ENCODE measurements at places on chromosomes 5 and 9.

- no peak for DNase-seq
Observed at GRCh38 chr9:27227192-27227591, 69.8 kb downstream of the EQTN start.

GRCh38 chr9:12457237-12457636 is 235.9 kb upstream of the TYRP1 start:
- no peak for DNase-seq

- DNase-seq = no peak
Observed at GRCh38 chr5:43106290-43106638, 14.4 kb upstream of the ZNF131 start.

DNA sequence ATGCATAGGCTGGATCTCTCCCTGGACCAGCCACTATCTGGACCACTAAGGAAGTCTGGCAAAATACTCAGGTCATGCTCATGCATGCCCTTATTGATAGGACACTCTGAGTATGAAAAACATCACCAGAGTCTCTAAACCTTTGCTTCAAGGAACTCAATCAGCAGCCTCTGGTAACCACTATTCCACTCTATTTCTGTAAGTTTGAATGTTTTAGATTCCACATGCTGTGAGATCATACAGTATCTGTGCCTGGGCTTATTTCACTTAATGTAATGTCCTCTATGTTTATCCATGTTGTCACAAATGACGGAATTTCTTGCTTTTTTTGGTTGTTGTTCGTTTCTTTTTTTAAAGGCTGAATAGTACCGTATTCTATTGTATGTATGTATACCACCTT is 68.3 kb downstream of the TARS1 start:
- no peak for DNase-seq

GRCh38 chr5:38011668-38012188 is 171.9 kb upstream of the GDNF start:
- DNase-seq = no peak

DNA sequence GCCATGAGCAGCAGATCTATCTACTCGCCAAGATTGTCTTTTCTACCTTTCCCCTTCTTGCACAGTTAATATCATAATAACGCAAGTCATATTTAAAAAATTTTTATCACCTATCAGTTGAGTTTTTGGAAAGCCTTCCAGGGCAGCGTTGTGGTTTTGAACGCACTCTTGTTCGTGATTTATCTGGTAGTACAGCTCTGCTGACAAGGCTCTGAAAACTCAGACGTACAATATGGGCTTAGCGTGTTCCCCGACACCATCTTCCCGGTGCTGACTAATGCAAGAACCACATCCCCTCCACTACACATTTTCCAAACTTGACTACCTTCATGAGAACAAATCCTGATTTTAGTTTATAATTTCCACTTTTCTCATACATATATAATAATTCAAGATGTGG is 1.6 kb upstream of the NFIL3 start:
- DNase-seq = no peak

GRCh38 chr9:29556746-29557145 is 1983.5 kb upstream of the C9orf72 start:
- DNase-seq = no peak

- DNase-seq = no peak
Observed at GRCh38 chr5:54080831-54081230, 229.5 kb downstream of the ARL15 start.

DNA sequence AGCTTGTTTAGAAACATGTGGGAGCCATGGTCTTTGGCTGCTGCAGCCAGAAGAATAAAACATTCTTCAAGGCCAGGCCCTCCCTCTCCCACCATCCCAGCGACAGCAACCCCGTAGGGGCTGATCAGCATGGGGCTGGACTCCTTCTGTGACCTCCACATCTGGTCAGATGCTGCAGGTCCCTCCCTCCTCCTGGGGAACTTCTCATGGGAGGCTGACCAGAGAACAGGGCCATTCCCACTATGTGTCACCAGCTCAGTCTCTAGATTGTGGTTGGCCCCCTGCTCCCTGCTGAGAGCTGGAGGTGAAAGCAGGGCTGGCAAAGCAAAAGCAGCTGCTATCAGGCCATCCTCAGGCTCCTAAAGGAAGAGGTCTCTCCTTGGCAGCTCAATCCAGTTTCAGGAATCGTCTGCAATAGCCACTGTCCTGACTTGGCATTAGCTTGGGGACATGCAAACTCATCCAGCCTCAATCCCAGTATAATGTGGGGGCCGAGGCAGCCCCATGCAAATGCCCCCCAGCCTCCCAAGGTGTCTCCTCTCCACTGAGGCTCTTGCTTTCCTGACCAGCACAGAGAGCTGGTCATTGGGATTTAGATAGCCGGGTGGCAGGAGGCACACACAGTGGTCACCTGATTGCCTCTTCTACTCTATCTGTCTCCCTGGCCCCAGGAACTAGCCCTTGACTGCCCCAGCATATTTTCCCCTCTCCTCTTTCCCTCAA is 81.5 kb downstream of the NRG2 start:
- DNase-seq = no peak

- no peak for DNase-seq
Observed at GRCh38 chr5:90882448-90882847, 323.9 kb downstream of the ADGRV1 start.

- no peak for DNase-seq
Observed at GRCh38 chr5:53469946-53470687, 10.3 kb upstream of the FST start.

GRCh38 chr5:137845472-137845871 is 22.2 kb upstream of the MYOT start:
- DNase-seq = no peak

DNA sequence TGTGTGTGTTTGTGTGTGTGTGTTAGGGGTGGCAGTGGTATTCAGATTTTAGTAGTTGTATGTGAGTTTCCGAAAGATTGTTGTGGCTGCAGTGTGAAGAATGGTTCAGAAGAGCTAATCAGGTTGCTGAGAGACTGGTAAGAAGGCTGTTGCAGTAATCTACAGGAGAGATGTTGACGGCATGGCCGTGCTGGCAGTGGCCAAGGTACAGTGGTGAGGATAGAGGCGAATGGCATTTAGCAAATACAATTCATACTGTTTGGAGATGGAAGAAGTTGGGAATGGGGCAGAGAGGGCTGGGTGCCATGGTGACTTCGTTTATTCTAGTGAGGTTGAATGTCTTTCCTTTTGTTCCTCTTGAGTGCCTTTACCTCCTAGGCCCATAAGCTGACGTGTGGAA is 77.5 kb upstream of the SPATA31D4 start:
- DNase-seq = no peak

- DNase-seq = peak; percentile 57
Observed at GRCh38 chr5:142014911-142015584, 2.2 kb upstream of the GNPDA1 start.
